ENCODE measurements at places on chromosomes 11 and 22. TPM values are rescaled to one million over a fixed set of nuclear protein-coding genes. Genes with fewer than 3 reads are reported as not detected.

The HMOX1 gene
- 9.2 TPM for polyA plus RNA-seq

The KRTAP5-11 gene
- not detected for polyA plus RNA-seq

The RHOG gene
- 92.3 TPM for polyA plus RNA-seq

The ME3 gene
- polyA plus RNA-seq, result 1.4 TPM

The TTC28 gene
- 0.61 TPM for polyA plus RNA-seq

The CHST1 gene
- polyA plus RNA-seq, result 0.02 TPM

The H19 gene
- 0.58 TPM for polyA plus RNA-seq

The PATE2 gene
- polyA plus RNA-seq, result not detected

The SLC7A4 gene
- polyA plus RNA-seq, result 0.07 TPM

The LDHAL6A gene
- polyA plus RNA-seq, result not detected

The IFITM2 gene
- polyA plus RNA-seq, result 37.8 TPM

The DCHS1 gene
- 0.05 TPM for polyA plus RNA-seq

The LRRC74B gene
- polyA plus RNA-seq, result not detected

The SMIM38 gene
- polyA plus RNA-seq, result not detected

The UBQLN3 gene
- polyA plus RNA-seq, result not detected
